ENCODE measurements at places on chromosomes 11 and 22.
A peak's percentile ranks its signal among the peaks of the same experiment; 100 is the strongest.

- no peak for DNase-seq
Observed at GRCh38 chr11:111176603-111177002, 68.9 kb upstream of the POU2AF2 start.

GRCh38 chr11:132475026-132475425 is 1057.3 kb downstream of the OPCML start:
- no peak for DNase-seq

DNA sequence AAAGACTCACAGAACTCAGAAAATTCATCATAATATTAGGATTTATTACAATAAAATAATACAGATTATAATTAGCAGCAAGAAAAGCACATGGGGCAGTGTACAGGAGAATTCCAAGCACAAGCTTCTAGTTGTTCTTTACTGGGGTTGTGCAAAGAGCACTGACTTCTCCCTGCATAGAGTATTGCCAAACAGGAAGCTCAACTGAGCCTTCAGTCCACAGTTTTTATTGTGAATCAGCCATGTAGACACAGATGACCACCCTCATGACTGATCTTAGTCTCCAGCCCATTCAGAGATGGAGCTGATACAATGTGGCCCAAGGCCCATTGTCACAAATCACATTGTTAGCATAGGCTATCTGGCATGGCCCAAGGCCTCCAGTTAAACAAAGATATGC is 798.9 kb downstream of the KCNA4 start:
- no peak for DNase-seq

GRCh38 chr22:39567135-39567946 is 3.2 kb upstream of the CACNA1I start:
- no peak for DNase-seq

DNA sequence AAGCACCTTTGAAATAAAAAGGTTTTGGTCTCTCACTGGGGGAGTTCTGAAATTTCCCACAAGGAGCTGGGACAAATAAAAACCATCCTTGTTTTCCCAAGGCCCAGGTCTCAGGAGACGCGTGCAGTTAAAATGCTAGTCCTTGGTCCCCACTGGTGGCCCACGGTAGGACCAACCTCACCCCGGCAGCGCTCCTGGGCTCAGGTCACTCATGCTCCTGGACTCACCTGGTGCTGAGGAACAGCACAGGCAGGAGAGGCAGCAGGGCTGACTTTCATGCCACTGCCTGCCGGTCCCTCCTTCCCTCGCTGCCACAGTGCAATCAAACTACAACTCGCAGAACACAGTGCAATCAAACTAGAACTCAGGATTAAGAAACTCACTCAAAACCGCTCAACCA is 356.8 kb upstream of the CCDC179 start:
- DNase-seq = no peak

DNA sequence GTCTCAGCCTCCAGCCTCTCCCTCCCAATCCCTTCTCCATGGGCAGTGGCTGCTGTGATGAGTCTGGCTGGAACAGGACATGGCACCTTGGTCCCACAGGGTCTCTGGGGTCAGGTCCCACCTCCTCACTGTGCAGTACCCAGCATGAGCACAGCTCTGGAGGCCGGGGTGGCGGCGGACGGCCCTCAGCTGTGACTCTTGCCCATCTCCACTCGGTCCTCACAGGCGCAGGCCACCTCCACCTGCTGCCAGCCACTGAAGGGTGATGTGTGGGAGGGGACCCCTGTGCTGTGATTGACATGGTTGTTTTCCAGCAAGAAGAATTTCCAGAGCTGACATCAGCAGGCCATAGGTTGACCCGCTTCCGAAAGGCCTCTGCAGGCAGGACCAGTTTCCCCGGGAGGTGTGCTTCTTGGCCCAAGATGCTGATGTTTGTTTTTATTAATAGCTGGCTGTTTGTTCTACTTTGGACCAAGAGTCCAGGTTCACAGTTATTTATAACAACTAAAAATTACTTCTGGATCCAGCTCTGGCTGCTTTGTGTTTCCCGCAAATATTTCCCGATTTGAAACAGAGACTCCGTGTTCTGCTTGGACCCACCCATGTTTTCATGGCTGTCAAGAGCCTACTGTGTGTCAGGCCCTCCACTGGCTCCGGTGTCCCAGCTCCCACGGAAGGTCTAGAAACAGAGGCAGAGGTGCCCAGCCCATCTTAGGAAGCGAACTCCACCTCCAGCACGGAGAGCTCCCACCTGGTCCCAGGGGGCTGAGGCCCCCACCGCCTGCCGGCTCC is 45.7 kb downstream of the SCUBE1 start:
- DNase-seq = no peak

DNA sequence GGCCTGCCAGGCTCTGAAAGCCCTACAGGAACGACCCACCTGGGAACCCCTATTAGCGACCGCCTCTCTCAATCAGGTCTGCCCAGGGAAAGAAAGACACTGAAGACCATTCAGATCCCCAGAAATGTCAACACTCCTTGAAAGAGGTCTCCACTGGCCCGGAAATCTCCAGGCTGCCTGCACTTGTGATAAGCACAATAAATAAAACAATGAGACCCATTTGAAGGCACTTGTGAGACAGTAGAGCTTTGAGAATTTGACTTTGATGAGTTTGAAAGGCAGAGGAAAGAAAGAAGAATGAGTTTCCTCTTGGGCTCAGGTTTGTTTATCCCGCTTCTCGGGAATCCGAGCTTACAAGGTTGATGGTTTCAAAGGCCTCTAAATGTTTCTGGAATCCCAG is 416.3 kb downstream of the BUD13 start:
- peak; percentile 18 for DNase-seq

DNA sequence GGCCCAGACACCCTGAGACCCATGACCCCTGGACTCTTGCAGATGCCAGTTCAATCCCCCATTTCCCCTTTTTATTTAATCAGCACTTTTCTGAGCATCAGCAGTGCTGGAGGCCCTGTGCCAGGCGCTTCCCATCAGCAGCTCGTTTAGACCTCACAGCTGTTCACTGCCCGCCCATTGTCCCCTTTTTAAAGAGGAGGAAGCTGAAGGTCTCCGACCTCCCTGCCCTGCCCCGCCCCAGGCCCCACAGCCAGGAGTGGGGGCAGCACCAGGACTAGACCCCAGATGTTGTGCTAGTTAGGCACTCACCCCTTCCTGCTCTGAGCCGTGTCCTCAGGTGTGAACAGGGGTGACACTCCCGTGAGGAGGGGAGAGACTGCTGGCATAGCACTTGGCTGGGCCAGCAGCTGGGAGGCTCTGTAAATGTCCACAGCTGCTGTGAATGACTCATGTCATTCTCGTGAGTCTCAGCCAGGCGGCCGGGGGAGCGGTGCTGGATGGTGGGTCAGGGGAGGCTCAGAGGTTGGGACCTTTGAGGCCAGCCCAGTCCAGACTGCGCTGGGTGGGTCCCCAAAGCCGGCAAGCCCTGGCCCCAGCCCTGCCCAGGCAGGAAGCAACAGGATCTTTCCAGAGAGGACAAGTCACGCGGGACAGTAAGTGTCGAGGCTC is 19.9 kb downstream of the EMID1 start:
- no peak for DNase-seq

DNA sequence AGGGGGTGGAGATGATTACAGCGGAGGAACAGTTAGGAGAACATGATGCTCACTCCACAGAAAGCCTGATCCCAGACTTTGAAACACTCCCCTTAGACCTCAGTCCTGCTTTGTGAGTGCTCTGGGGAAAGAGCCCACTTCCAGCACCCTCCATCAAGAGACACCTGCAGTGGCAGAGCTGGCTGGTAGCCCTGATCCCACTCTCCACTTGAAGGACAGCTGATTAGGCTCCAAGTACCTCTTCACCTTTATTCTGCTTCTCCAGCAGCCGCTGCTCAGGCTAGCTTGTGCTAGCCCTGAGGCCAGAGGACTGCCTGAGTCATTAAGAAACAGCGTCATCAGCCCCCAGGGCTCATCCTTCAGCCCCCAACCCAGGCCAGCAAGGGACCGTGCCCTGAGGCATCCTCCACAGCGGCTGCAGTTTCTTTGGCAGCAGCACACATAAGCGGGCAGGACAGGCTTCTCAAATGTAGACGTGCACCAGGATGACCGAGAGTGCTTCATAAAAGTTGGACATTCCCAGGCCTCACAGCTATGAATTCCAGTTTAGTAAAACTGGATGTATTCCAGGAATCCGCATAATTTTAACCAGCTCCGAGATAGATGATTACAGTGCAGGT is 146.0 kb upstream of the TBCEL start:
- no peak for DNase-seq

DNA sequence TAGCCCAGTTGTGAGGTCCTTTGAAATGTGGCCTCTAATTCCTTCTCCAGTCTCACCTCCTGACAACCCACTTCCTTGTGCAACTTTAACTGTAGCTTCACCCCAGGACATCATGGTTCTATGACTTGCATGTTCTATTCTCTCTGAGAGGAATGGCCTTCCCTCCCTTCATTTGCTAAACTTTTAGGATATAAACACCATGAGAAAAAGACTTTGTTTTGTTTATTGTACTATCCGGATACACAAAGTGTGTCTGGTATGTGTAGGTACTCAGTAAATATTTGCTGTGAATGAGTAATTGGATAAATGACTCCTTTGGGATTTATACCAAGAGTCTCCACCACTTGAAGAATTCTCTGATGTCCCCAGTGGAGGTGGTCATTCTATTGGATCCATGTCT is 547.6 kb downstream of the INSC start:
- no peak for DNase-seq

- DNase-seq = no peak
Observed at GRCh38 chr22:33699176-33699575, 221.1 kb downstream of the LARGE1 start.

GRCh38 chr11:120712881-120713280 is 201.3 kb downstream of the GRIK4 start:
- DNase-seq = no peak

GRCh38 chr11:56176318-56176717 is at the start of gene OR5J2:
Gene OR5J2 (plus strand): TSS chr11:56176618. CDS start chr11:56176618, 0 bp downstream.
- no peak for DNase-seq

- DNase-seq = no peak
Observed at GRCh38 chr11:44954051-44954906, 3.6 kb upstream of the TP53I11 start.

DNA sequence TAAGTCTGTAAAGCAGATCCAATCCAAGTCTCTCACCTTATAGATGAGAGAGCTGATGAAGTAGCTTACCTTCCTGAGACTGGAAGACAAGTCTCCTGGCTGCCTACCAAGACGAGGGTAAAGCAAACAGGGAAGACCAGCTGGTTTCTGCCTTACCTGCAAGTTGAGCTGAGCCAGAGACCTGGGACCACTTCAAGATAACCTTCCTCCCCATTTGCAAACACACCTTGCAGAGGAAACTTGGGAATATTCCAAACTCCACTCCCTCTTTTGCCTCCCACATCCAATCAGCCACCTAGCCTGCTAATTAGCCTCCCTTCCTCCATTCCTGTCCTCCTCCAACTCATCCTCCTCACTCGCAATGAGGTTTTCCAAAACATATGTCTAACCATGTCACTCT is 23.4 kb upstream of the ROBO3 start:
- no peak for DNase-seq

DNA sequence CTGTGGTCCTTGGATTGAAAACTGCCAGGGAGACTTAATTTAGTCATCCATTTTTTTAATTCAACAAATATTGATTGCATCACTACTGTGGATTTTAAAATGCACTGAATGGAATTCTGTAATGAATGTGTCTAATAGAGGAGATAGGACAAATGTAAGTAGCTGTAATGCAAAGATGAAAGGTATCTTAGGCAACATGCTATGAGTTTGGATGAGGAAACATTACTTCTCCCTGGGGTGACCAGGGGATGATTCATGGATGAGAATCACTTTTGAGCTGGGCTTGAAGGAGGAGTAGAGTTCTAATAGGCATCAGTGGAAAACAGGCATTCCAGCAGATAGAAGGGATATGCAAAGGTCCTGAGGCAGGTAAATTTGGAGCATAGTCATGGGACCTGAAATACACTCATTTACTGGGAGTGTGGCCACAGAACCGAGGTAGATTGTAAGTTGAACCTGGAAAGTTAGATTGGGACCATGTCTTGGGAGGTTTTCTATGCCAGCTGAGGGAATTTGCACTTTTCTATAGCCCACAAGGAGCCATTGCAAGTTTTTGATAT is 43.4 kb downstream of the PKNOX2 start:
- no peak for DNase-seq

GRCh38 chr11:128824191-128825049 is 42.7 kb downstream of the KCNJ1 start:
- DNase-seq = no peak

- no peak for DNase-seq
Observed at GRCh38 chr11:110454609-110455008, 24.9 kb downstream of the FDX1 start.

DNA sequence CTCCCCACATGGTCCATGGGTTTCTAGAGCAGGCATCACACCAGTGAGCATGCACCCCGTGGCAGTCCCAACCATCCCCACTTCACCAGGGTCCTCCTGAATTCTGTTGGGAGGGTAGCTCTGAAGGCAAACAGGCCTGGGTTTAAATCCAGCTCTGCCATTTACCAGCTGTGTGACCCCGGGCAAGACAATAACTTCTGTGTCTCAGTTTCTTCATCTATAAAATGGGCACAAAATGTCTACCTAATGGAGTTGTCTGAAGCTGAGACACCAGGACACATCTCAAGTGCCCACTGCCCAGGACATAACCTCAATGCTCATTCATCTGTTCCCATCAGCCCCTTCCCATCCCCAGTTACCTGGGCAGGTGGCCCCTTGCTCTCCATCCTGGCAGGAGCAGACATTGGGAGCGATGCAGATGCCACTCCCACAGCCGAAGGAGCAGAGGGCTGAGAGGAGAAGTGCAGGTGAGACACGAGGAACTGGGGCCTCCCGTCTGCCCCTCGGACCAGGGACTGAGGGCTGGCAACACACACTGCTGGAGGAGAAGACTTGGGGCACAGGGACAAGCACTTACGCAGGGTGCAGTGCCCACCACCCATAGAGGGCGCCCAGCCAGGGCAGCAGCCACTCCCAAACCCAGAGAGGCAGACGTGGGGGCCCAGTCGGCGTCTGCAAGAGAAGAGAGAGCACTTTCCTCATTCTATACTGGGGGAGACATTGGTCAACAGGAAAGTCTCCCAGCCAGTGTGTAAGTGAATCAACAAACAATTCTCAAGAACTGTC is 4.0 kb downstream of the VWCE start:
- DNase-seq = no peak

DNA sequence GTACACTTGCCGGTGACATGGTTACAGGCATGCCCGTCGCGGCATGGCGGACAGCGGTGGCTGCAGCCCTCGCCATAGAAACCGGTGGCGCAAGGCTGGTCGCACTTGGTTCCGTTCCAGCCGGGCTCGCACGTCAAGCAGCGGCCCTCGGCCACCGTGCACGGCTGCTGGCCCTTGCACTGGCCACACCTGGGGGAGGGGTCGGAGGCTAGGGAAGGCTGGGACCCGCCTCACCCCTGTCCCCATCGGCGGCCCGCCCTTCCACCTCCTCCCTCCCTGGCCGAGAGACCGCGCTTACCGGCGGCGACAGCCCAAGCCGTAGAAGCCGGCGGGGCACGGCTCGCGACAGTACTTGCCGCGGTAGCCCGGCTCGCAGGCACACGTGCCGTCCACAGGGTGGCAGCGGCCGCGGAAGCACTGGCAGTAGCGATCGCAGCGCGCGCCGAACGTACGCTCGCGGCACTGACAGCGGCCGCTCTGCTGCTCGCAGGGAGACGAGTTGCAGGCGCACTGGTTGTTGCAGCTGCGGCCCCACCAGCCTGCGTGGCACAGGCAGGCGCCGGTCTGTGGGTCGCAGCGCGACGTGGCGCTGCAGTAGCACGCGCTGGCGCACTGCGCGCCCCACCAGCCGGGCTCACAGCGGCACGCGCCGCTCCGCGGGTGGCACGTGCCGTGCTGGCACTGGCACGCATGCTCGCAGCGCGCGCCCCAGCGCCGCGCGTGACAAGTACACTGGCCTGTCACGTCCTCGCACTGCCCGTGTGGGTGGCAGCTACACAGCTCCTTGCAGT is 6.7 kb downstream of the SCARF2 start:
- DNase-seq = no peak

Measured in NT2/D1 (cell line).